ENCODE measurements at places on chromosomes 5 and 9.

DNA sequence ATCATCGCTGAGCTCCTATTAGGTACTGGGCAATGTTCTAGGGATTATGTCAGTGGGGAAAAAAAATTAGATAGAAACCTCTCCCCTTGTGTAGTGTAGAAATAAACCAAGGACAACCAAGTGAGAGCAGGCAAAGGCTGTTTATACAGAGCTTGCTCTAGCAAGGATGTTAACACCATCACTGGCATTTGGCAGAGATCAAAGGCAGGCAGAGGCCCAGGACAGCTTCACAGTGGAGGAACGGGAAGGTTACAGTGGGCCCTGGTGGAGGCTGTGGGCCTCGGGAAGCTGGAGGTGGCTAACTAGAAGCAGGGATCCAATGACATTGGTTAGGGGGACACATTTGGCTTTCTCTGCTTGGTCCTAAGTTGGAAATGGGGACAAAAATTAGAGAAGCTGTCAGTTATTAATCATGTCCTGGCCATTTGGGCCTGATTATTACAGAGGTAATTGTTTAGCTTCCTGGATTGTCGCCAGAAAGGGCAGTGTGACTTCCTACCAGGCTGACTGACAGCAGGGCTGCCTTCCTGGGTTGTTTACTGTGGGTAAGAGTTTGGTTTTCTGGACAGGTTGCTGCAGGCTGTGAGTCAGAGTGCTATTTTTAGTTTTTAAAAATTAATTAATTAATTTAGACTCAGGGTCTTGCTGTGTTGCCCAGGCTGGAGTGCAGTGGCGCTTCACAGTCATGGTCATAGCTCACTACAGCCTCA lies 259.3 kb downstream of the ROR2 start:
- no peak for DNase-seq

DNA sequence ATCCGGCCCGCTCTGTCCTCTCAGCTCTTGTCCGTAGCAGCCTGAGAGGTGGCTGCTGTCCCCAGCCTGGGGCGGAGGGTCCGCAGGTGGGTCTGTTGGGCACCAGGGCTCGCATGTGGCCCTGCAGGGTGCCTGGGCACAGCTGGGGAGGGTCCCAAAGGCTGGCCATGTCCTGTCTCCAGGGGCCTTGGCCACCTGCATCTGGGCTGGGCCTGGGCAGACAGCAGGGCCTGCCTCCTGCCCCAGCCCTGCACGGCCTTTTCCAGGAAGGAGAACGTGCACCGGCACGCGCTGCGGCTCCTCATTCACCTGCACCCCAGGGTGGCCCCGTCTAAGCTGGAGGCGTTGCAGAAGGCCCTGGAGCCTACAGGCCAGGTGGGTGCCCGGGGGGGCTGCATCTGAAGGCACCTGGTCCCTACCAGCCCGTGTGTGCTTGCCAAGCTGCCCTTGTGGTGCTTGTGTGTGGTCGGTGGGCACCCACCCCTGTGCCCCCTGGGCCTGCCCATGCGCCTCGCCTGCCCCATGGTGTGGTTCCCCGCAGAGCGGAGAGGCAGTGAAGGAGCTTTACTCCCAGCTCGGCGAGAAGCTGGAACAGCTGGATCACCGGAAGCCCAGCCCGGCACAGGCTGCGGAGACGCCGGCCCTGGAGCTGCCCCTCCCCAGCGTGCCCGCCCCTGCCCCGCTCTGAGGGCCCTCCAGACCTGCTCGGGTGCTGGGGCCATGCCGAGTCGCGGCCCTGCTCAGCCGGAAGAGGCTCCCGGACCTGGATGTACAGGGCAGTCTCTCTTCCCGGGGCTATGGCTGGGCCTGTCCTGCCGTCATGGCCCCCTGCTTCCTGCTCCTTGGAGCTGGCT lies 5.1 kb upstream of the TOR4A start:
- DNase-seq, result peak; percentile 65

DNA sequence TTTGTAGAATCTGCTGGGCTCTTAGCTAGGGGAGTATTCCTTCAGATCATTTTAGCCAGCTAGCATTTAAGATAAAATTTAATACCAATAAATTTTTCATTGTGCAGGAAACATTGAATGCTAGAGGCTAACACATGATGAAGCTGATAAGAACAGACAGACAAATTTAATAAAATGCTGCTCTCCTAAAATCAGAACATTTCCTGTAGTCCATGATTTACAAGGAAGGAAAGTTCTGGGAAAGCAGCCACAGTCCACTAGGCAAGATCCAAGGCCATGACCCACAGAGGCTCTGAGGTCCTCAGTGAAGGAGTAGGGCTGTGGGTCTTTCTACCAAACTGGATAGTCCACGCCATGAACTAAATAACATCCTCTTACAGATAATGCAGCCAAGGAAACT lies 253.0 kb downstream of the ICE1 start:
- no peak for DNase-seq

GRCh38 chr9:70427161-70427945 lies 12.9 kb upstream of the KLF9 start:
- no peak for DNase-seq

GRCh38 chr5:39132128-39132447 lies 57.9 kb upstream of the RICTOR start:
- no peak for DNase-seq

- DNase-seq, result peak; percentile 39
Measured at GRCh38 chr5:180133971-180134508, 62.5 kb upstream of the RNF130 start.

GRCh38 chr5:108461628-108462367 lies 79.9 kb upstream of the FBXL17 start:
- DNase-seq, result no peak

- DNase-seq, result no peak
Measured at GRCh38 chr5:144173766-144174165, 3.1 kb downstream of the KCTD16 start.

DNA sequence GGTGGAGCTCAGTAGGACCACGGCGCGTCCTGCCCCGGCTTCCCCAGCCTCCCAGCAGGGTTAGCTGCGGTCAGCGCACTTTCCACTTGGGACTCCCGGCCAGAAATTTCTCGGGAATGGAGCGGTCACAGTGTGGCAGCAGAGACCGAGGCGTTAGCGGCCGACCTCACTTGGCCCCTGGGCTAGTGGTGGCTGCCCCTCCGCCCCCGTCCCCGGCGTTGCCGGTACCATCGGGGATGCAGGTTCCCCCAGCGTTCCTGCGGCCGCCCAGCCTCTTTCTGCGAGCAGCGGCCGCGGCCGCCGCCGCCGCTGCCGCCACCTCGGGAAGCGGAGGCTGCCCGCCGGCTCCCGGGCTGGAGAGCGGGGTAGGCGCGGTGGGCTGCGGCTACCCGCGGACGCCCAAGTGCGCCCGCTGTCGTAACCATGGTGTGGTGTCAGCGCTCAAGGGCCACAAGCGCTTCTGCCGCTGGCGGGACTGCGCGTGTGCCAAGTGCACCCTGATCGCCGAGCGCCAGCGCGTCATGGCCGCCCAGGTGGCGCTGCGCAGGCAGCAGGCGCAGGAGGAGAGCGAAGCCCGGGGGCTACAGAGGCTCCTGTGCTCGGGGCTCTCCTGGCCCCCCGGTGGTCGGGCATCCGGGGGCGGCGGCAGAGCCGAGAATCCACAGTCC lies 460 bp downstream of the DMRTA1 start:
- no peak for DNase-seq

- DNase-seq, result no peak
Measured at GRCh38 chr9:129868023-129868871, 33.0 kb downstream of the USP20 start.

DNA sequence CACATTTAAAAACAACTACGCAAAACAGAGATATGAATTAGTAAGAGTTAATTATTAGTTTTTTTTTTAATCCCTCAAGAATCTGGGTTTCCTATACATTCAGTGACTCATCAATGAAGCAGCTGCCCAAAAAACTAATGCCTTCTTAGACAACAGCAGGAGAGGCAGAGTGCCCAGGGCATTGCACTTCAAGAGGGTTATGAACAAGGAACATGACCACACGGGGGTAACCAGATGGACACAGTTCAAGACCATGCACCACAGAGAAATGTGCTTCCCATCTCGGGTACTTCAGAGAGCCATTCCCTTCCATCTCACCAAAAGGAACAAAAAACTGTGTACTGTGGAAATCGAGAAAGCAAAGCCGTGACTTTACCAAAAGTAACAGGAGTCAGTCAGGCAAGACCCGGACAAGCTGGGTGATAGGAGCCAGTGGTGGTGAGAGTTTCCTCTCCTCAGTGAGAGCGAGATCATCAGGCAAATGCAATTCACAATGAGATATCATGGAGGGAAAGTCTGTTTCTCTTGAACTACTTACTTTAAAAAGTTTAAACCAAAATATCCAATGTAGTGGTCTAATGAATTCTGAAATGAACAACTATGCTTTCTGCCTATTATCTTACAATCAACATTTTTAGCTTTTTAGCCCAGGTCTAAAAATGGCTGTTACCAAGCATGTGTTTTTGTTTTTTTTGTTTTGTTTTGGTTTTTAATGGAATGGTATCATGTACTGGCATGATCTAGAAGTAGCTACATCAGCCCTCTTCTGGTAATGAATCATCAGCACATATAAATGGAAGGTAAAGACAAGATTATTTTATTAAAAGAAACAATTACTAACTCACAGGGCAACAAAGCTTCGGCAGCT lies 192.1 kb downstream of the TSSK1B start:
- no peak for DNase-seq

DNA sequence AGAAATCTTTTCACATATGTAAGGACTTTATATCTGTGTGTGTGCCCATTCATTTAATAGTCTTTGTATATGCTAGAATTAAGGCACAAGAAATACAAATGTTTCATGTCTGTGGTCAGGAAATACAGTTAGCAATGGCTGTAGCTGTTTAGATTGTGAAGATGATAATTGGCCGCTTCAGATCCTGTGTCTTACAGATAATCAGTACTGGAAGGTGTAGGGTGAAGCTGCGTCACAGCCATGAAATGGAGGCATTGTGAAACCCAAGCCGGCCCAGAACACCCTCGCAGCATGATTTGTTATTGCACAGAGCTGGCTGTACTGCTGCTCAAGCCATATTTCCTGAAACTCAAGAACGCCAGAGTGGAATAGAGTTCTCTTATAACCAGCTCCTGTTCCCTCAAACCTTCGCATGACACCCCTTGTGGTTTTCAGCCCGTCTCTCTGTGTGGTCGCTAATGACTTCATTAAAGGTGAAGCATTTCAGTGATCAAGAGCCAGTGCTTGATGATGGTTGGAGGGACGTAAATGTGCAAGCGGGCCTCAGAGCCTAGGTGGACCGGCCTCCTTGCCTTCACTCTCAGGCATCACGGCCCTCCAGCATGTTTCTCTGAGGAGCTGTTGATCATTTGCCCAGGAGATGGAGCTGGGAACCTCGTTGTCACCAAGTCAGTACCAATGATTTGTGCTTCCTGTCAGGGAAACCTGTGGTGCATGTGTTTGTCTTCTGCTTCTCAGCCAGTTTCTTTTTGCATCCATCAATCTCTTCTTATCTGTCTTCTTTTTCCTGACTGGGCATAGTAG lies 80.1 kb downstream of the F2RL2 start:
- DNase-seq, result no peak

- no peak for DNase-seq
Measured at GRCh38 chr5:127025467-127025866, 4.9 kb downstream of the MARCHF3 start.

GRCh38 chr5:74085782-74086181 lies 459.8 kb downstream of the ARHGEF28 start:
- DNase-seq, result no peak

DNA sequence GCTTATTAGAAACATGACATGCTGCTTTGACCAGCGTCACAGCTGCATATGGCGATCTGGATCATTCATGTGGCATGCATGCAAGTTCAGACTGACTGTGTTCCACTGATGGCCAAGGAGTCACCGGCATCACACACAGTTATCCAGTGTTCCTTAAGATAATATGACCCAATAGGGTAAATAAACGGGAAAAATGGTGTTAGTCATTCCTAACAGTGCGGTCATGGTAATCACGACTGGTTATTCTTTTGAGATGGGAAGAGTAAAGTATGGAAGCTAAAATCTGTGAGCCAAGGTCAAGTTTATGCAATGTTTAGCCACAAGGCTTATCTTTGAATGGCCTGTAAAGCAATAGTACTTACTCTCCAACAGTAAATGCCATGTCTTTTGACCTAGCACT lies 29.3 kb upstream of the LVRN start:
- no peak for DNase-seq

DNA sequence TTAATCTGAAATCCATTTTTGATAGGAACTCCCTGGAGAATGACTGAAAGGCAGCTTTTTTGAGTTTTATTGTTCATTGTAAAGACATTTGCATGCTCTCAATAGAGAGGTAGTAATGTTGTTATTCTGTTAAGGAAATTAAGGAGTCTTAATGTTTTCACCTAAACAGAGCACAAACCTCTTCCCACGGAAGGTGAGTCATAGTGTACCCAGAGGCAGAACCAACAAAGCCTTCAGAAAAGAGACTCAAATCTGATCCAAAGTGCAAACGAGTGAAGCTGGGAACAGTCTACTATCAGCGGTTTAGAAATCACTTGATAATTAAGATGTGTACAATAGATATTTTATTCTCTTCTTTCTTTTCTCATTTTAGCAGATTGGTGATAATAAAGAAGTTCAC lies 470.5 kb downstream of the PLK2 start:
- no peak for DNase-seq

DNA sequence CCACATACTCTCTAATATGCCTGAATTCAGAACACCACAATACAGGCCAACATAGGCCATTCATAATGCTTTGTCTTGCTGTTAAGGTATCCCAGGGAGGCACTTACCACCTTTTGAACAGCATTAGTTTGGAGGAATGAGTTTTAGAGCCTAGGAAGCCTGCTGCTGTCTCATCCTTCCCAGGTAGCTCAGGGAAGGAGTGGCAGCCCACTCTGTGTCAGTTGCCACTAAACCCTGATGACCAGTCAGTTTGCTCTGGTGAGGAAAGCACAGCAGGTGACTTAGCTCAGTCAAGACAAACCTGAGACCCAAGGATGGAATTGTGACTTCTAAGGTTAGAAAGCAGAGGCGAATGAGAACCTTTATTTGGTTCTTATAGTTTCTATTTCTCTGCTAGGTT lies 337.4 kb upstream of the ATP10B start:
- DNase-seq, result no peak

DNA sequence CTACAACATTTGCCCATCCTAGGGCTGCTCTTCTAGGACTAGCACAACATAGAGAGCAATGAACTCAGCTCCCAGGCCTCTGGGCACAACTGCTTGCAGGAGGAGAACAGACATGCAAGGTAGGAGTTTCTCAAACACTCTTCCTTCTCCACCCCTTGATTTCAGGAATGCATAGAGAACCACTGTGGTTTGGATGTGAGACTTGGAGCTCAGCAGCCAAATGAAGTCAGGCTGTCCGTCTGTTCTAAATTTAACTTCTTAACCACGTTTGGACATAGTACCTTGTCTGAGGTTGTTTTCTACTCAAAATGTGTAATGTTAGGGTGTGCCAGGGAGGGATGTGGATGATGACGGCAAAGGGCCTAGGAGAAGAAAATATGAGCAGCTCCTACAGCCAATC lies 515.1 kb upstream of the TNC start:
- no peak for DNase-seq

DNA sequence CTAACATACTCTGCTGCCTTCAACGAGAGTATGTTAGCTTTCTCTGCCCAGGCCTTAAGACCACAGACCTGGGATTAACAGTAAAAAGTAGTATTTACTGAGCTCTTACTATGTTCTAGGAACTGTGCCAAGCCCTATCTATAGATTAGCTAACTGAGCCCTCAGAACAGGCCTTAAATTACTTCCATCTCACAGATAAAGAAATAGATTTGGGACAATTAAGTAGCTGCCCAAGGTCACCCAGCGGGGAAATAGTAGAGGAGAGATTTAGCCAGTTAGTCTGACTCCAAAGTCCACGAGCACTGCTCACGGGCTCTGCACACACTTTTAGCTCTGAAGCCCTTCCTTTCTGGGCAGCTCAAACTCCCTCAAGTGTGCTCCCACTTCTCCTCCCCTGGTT lies 64.5 kb upstream of the EQTN start:
- no peak for DNase-seq

- no peak for DNase-seq
Measured at GRCh38 chr9:37972351-37972848, 68.5 kb upstream of the SLC25A51 start.

All from type B pancreatic cell (in vitro differentiated cells).